NCI-H460 (cell line): ENCODE measurements at places on chromosomes 5 and 9.

DNA sequence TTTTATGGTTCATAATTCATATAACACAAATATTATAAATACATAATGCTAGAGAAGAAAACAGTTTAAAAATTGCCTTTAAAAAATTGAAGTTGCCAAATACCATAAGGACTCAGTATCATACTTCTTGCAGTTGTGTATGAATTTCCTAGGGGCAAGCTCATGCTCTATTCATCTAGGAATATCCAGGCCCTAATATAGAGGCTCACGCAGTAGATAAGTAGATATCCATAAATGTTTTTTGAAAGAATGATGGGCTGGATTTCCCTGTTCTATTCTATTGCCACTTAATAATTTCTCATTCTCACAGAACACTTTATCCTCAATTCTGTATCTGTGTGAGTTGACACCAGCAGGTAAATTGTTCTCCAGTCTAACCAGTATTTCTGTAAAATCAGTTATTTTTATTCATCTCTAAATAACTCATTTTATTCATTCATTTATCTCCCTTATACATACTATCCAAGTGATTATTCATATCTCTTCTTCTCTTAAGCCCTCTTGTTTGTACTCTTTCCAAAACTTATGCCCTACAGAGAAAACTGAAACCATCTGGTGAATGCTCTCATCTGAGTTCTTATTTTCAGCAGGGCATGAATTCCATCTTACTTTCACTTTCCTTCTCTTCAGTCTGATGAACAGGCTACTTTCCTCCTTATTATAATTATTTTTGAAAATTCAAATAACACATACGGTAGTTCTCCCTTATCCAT is 97.1 kb downstream of the SLC44A1 start:
- DNase-seq = no peak

GRCh38 chr5:104751969-104752368 is 1189.4 kb upstream of the NUDT12 start:
- no peak for DNase-seq

GRCh38 chr5:173686950-173687349 is 70.5 kb upstream of the BOD1 start:
- DNase-seq = no peak

- DNase-seq = no peak
Measured at GRCh38 chr9:123174887-123175518, 93.4 kb downstream of the STRBP start.

- DNase-seq = no peak
Measured at GRCh38 chr5:14445013-14445412, 136.6 kb upstream of the OTULINL start.

DNA sequence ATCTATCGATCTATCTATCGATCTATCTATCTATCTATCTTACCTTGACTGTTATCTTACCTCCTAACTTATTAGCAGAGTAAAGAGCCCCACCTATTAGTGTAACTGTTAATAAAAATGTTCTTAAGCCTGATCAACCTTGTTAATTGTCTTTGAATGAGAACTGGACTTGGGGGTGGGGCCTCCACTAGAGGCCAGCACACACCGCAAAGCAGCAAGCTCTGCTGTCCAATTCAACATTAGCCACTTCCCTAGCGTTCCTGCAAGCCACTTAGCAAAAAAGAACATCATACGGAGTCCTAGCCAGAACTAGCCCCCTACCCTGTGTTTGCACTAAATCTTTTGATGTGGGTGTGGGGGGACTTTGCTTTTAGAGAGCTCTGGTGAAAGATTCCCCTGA is 515.8 kb downstream of the KDM4C start:
- DNase-seq = no peak

- no peak for DNase-seq
Measured at GRCh38 chr5:159217236-159217635, 7.9 kb upstream of the RNF145 start.

GRCh38 chr5:37197340-37198050 is 51.7 kb downstream of the CPLANE1 start:
- DNase-seq = no peak

DNA sequence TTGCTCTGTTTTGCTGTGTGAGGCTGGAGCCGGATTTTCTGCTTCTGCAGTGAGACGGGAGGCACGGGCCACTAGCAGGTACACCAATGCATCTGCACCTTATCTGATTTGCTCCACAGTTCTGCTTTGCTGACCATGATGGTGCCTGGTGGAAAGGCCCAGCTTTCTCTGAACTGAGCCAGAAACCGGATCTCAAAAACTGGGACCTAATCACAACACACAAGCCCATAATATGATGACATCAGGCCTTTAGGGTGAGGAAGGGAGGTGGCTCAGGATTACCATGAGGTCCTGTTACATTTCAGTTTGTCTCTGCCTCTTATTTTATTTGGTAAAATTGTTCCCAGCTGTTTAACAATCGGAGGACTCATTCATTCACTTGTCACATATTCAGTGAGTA is 49.8 kb downstream of the FGF1 start:
- no peak for DNase-seq

DNA sequence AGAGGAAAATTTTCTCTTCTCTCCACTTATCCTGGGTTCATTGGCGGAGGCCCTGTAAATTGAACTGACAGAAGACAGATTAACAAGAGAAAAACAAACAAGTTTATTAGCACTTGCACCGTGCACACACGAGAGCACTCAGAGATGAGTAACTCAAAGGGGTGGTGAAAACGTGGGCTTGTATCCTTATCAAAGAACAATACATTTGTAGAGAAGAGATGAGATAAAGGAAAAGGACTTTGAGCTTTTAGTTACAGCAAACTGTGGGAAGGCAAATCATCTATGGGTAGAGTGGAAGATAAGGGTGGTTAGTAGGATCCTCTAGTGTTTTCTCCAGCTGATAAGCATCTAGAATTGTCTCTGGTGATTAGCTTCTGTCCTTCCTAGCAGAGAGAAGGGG is 44.4 kb upstream of the ROR2 start:
- no peak for DNase-seq

DNA sequence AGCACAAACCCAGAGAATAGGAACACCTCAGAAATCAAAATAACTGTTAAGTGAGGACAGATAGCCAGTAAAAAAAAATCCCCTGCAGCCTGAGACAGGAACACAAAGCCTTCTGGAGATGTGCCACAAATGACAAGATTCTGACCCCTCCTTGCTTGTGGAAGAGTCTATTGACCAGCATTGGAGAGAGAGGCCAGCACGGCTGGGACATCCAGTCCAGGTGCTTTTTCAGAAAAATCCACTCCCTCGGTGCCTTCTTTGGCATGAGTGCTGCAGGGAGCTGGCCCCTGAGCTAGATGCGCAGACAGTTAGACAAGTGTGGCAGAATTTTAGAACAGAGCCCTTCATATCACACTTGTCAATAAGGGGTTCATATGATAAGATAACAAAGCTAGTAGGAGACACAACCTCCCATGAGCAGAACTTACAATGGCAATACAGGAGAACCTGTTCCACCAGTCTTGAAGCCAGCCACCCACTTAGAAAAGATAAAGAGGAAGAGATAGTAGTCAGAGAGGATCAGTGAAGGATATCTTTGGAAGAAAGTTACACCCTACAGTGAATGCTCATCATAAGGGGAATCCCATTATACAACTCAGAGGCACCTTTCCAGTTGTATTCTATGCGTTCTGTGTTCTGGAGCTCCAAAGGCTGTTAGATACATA is 298.4 kb downstream of the TLE1 start:
- DNase-seq = no peak

DNA sequence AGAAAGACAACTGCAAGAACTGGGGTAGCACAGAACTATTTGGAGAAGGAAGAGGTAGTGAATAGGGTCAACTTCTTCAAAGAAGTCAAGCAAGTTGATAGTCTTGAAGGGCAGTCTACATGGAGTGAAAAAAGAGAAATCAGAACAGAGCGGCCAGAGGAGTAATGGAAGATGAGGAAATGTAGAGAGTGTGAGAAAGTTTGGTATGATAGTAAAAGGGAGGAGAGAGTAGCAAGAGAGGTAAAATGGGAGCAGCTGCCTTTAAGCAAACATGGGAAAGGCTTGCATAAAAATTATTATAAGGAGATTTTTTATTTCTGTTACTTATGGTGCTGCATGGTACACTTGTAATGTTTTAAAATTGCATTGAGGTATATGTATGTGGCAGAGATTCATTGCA is 6.8 kb downstream of the ITGA2 start:
- DNase-seq = no peak

GRCh38 chr5:74761241-74761640 is 5.7 kb downstream of the GFM2 start:
- DNase-seq = no peak

DNA sequence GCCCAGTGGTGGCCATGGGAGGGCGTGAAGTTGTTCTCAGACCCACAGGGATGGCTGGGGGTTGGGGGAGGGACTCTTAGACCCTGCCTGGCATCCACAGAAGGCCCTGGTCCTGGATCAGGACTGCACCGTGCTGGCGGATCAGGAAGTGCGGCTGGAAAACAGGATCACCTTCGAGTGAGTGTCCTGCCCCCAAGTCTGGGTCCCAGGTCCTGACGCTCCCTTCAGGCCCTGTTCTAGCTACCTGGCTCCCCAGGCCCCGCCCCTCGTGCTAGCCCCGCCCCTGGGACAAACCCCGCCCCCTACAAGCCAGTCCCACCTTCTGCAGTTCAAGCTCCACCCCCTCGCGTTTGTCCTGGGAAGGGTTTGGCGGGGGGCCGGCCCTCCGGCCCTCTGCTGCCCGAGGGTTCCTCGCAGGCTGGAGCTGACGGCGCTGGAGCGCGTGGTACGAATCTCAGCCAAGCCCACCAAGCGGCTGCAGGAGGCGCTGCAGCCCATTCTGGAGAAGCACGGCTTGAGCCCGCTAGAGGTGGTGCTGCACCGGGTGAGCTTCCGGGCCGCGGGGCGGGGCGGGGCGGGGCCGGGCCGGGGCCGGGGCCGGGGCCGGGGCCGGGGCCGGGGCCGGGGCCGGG is 12.9 kb downstream of the RGS14 start:
- peak; percentile 90 for DNase-seq

GRCh38 chr5:34411470-34412346 is 244.4 kb upstream of the RAI14 start:
- DNase-seq = no peak

- no peak for DNase-seq
Measured at GRCh38 chr5:124726631-124727362, 19.6 kb downstream of the ZNF608 start.

DNA sequence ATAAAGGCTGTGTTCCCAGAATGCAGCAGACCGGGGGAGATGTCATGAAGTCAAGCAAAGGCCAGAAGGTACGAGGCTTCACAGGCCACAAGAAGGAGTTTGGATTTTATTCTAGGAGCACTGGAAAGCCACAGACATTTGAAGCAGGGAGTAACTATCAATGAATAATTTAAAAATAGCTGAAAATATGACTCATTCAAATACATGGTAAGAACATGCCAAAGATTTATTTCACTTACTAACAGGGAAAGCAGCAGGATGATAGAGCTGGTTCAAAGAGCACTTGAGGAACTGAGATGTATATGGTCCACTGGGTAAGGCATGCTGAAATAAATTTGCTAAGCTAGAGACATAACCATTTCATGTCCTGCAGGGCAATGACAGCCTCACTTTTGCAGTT is 53.2 kb downstream of the MSX2 start:
- no peak for DNase-seq

- DNase-seq = no peak
Measured at GRCh38 chr5:93330506-93330905, 250.5 kb downstream of the NR2F1-AS1 start.

- no peak for DNase-seq
Measured at GRCh38 chr5:147413266-147413665, 96.6 kb downstream of the DPYSL3 start.

DNA sequence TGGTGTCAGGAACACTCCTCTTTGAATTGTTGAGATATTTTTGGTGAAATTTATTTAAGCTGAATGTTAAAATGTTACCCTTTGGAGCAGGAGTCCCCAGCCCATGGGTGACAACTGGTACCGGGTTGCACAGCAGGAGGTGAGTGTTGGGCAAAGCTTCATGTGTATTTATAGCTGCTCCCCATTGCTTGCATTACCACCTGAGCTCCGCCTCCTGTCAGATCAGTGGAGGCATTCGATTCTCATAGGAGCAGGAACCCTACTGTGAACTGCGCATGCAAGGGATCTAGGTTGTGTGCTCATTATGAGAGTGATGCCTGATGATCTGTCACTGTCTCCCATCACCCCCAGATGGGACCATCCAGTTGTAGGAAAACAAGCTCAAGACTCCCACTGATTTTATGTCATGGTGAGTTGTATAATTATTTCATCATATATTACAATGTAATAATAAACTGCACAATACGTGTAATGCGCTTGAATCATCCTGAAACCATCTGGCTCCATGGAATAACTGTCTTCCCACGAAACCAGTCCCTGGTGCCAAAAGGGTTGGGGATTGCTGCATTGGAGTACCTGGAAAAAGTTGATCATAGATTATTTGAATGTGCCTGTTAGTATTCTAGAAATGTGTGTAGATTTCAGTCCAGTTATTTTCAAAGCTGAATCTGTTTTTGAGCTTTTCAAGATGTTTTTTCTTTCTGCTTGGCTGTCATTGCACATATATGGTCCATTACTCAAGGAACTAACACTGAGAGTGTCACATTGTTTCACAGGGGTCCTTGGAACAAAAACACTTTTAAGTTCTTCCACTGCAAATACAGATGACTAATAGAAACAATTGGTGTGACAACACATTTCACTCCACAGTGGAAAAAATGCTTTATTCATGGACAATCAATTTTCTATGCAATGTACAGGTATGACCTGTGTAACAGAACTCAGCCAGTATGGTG is 104.6 kb upstream of the TNFAIP8 start:
- no peak for DNase-seq

- DNase-seq = no peak
Measured at GRCh38 chr9:109437286-109437685, 60.8 kb downstream of the PTPN3 start.

GRCh38 chr9:118522093-118523028 is 818.2 kb downstream of the TLR4 start:
- peak; percentile 22 for DNase-seq

DNA sequence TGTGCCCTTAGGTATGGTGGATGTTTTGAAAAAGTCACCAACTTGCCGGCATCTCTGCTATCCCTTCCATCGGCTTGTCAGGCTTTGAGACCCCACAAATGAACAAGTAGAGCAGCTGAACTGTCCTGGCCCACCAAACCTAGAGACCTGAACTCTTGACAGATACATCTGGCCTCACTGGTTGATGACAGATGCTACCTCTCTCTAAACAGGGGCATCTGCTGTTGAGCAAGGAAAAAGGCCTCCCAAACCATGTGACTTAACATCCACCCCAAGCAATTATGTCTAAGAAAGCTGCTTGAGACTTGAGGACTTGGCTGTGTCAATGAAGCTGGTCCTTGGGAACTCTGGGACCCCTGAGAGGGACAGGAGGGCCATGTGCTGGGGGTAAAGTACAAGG is 2.3 kb downstream of the CCNI2 start:
- DNase-seq = no peak

- DNase-seq = no peak
Measured at GRCh38 chr9:88326936-88327335, 61.3 kb upstream of the SPIN1 start.
